ELR (cell line): ENCODE measurements at places on chromosomes 11 and 22.

DNA sequence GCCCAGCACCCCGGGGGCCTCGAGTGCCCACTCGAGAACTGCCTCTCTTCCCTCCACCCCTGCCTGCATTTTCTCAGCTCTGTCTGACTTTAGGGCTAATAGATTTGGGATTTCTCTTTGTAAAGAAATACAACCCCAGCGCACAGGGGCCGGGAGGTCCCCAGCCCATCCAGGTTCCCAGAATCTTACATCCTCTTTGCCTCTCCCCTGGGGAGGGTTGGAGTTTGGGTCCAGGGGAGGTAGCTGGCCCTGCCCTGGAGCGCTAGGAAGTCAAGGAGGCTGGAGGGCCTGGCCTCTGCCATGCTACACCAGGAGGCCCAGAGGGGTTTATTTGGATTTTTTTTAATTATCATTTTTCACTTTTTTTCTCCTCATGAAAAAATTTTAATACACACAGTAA is 65.7 kb upstream of the LMO1 start:
- no peak for DNase-seq

GRCh38 chr11:91810871-91811270 is 413.7 kb upstream of the FAT3 start:
- no peak for DNase-seq

DNA sequence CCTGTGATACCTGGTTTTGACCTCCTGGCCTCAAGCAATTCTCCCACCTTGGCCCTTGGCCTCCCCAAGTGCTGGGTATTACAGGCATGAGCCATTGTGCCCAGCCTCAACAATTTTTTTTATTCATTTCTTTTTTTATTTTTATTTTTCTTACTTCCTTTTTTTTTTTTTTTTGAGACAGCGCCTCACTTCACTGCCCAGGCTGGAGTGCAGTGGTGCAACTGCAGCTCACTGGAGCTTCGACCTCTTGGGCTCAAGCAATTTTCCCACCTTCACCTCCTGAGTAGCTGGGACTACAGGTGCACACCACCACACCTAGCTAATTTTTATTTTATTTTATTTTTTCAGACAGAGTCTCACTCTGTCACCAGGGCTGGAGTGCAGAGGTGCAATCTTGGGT is 25.5 kb upstream of the CECR2 start:
- DNase-seq, result no peak

DNA sequence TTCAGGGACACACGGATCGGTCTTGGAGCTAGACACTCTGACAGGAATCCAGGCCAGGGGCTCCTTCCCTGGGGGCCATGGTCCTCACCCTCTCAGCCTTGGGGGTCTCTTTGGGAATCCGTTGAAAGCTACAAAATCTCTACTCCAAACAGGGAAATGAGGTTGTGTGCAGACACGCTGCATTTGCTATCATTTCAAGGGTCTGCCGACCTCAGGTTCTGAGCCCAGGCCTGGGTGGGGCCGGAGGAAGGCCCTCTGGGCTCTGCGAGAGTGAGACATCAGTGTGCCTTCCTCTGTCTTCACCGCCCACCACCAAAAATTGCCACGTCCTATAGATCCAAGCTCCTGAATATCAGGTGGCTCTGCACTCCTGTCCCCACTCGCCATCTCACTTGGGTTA is 74.4 kb upstream of the FGF3 start:
- no peak for DNase-seq

DNA sequence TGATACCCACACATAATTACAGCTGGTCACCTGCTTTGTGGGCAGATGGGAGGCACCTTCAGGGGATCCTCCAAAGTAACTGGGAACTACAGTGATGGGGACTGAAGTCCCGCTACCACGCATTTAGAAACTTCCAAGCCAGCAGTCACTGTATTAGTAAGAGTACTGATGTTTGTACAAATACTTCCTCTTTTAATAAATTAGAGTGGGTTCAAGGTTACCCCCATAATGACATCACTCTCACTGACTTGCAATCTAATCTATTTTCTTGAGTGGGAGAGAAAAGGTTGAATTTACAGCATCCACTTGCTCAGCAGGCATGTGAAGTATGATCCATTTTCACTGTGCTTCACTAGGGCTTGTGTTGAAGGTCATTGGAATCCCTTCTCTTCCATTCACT is 72.1 kb upstream of the TIMP3 start:
- DNase-seq, result no peak

- DNase-seq, result no peak
Measured at GRCh38 chr11:119501777-119502405, 78.9 kb upstream of the THY1 start.

DNA sequence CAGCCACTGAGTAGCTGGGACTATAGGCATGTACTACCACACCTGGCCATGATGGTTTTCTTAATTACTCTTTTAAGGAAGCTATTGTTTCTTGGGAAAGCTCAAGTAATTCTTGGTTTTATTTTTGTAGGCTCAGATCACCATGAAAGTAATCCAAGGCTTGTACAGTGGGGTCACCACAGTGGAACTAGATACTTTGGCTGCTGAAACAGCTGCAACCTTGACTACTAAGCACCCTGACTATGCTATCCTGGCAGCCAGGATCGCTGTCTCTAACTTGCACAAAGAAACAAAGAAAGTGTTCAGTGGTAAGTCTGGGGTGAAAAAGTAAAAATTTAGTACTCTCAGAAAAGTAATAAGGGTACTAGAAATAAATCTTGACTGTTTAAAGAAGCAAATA is 11.3 kb downstream of the RRM1 start:
- DNase-seq, result no peak

DNA sequence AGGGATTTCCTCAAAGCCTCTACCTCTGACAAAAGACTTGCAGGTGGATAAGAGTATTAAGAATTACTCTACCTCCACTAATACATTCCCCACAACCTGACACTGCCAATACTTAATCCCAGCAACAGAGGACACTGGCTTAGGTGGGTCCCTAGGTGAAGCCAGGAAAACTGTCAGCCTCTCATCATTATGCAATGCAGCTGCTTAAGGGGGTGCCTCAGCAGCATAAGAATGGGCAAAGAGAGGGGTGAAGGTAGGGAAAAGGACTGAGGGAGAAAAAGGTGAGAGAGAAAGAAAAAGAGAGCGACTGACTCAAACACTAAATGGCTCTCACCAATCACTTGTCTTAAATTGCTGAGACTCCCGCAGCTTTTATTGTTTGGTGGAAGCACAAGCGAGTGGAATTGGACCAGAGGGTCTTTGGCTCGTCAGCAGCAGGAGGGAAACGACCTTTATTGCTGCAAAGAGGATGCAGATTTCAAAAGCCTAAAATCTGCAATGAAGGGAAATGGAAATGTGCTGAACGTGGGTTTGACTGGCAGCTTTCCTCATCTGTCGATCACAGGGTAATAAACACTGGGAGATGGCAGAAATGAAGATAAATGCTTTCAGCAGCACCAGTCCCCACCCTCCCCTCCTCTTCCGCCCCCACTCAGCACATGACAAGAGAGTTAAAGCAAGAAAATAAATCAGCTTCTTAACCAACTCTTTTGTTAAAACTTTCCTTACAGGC is 64.9 kb upstream of the CHRM4 start:
- no peak for DNase-seq

DNA sequence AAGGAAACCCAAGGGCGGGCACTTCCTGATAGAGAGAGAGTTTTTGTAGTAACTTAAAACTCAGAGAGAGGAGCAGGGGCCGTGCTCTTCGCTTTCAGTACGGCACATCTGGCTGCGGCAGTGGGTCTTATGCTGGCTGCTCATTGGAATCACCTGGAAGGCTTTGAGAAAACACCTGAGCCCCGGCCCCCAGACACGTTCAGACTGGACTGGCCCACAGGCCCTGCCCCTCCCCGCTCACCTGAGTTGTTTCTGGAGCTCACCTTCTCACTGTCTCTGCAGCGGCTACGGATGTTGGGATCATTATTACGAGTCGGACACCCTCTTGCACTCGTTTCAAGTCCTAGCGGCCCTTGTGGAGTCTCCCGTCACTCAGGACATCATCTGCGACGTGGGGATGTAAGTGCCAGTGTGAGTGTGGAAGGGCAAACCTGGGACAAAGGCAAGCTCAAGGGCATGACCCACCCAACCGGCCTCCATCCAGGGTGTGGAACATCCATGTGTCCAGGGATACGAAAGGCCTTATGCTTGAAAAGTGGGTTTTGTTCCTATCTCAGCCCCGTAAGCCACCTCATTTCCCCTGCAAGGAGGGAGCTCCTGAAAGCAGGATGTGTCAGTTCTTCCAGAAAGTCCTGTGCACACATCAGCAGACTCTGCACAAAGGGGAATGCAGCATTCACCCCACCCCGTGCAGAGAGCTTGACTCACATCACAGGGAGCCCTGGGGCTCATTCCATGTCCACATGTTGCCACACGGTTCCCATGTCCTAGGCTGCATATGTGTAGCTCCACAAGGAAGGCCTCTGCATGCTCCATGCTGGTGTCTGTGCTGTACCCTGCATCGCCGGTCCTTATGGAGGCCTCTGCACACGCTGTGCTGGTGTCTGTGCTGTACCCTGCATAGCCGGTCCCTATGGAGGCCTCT is 5.4 kb downstream of the NADSYN1 start:
- peak; percentile 22 for DNase-seq

DNA sequence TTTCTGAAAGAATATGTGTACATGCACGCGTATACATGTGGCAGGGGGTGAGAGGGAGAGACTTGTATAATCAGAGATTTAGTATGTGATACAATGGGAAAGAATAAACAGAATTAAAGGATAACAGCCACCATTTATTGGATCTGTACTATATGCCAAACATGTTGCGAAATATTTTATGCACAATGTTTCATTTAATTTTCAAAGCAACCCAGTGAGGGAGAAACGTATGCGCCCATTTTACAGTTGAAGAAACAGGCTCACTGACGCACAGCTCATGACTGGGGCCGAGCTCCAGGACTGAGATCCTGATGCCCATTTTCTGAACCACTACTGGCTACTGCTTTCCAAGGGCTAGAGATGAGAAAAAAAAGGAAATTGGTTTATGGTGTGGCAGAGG is 3.3 kb upstream of the OAF start:
- DNase-seq, result no peak

GRCh38 chr11:4830909-4831308 is 9.8 kb downstream of the OR51F2 start:
- no peak for DNase-seq

DNA sequence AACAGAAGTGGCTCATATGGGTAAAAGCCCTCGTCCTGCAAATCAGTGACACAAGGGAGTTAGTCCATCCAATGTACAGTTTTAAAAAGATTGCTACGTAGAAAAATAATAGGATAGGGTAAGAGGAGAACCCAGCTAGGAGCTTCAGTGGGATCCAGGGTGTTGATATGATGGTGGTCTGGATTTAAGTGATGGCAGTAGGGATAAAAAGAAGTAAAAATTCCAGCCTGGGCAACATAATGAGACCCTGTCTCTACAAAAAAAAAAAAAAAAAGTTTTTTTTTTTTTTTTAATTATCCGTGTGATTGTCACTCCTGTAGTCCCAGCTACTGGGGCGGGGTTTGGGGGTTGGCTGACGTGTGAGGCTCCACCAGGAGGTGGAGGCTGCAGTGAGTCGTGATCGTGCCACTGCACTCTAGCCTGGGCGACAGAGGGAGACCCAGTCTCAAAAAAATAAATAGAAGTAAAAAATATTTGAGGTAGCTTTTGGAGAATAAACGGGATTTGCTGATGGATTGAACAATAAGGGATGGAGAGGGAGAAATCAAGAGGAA is 7.0 kb upstream of the L3MBTL2 start:
- DNase-seq, result peak; percentile 55

GRCh38 chr22:19943082-19944026 is 1.7 kb upstream of the TXNRD2 start:
- DNase-seq, result peak; percentile 87

DNA sequence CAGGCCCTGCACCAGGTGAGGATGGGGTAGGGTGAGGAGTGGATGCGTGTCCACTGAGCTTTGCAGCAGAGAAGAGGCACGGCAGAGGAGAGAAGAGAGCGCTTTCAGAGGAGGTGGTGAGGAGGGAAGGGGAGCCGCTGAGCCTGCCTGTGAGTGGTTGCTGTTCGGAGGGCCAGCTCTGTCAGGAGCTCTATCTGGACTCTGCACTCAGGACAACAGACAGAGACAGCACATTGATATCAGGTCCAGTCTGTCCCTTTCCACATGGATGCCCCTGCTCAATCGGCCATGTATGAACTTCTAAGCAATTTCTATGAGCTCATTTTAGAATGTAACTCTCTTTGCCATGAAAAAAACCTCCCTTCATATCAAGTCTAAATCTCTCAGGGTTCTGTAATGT is 158.6 kb downstream of the KIRREL3 start:
- no peak for DNase-seq

DNA sequence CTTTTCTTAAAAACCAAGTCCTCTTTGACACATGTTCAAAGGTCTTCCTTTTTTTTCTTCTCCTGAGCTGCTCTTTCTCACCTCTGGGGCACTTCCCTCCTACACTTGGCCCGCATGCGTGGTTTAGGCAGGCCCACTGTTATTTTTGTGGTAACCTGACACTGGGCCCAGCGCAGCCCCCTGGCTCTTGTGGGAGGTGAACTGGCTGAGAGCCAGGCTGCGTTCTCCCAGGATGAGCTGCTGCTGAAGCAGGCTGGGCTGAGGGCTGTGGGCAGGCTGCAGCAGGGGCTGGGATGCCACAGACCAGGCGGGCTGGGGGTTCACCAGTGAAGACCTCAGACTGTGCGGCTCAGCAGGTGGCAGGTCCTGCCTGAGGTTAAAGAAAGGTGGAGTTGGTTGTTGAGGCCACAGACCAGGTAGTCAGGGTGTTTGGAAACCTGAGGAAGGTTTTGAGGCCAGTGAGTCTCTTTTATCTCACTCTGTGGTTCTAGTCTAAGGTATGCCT is 72.4 kb downstream of the TEAD1 start:
- DNase-seq, result peak; percentile 78

DNA sequence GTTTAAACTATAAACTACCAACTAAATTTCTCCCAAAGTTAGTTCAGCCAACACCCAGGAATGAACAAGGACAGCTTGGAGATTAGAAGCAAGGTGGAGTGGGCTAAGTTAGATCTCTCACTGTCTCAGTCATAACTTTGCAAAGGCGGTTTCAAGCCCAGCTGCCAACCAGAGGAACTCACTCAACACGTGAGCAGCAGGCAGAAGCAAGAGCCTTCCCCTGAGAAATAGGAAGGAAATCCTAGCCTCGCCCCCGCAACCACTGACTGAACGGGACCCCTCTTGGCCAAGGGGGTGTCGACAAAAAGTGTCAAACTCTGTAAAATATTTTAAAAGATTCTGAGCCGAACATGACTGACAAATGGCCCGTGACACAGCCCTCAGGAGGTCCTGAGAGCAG is 4.4 kb upstream of the KRTAP5-9 start:
- DNase-seq, result no peak

- no peak for DNase-seq
Measured at GRCh38 chr11:77814848-77815247, 5.7 kb downstream of the RSF1 start.

DNA sequence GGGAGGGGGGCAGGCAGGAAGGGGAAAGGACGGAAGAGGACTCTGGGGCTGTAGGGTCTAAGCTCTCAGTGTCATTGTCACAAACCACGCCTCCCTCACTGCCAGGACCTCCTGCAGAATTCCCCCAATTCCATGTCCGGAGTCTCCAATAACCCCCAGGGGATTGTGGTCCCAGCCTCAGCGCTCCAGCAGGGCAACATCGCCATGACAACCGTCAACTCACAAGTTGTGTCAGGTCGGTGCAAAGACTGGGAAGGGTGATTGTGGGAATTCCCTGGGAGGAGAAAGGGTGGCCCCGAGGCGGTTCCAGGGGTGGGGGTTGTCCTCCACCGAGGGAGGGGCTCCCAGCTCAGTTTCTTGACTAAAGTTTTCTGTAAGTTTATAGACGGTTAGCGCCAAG is 86.0 kb downstream of the FEZ1 start:
- DNase-seq, result peak; percentile 6
